Activated B cell treated with CpG ODN at 0.5 μM for 24 hours (primary cell): ENCODE measurements at places on chromosomes 6 and 20.
A peak's percentile ranks its signal among the peaks of the same experiment; 100 is the strongest.

GRCh38 chr20:47099825-47100441 is 205.3 kb downstream of the EYA2 start:
- no peaks in the 10 kb centered on the region for H3K36me3 ChIP-seq
- H3K27me3 ChIP-seq = peaks cover 10% of the 10 kb centered on the region
- no peak overlapping the region for H3K27ac ChIP-seq

DNA sequence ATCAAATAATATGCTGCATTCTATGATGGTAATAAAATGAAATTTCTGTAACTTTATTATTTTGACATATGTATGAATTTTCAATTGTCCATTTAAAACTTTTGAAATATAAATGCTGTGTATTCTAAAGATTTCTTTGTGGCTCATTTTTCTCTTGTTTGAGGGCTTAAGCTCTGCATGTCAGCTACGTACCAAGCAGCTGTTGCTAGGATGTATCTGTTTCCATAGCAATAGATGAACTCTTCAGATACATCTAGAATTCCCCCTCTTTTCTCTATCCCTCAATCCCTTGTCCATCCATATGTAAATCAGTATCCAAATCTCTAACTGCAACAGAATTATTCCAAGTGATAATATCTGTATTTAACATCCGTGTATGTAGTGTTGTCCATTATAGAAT is 76.5 kb upstream of the OPRM1 start:
- no peak overlapping the region for H3K4me3 ChIP-seq
- H3K27me3 ChIP-seq = no peaks in the 10 kb centered on the region
- no peak for DNase-seq
- no peak overlapping the region for H3K27ac ChIP-seq
- H3K4me1 ChIP-seq = no peaks in the 10 kb centered on the region

DNA sequence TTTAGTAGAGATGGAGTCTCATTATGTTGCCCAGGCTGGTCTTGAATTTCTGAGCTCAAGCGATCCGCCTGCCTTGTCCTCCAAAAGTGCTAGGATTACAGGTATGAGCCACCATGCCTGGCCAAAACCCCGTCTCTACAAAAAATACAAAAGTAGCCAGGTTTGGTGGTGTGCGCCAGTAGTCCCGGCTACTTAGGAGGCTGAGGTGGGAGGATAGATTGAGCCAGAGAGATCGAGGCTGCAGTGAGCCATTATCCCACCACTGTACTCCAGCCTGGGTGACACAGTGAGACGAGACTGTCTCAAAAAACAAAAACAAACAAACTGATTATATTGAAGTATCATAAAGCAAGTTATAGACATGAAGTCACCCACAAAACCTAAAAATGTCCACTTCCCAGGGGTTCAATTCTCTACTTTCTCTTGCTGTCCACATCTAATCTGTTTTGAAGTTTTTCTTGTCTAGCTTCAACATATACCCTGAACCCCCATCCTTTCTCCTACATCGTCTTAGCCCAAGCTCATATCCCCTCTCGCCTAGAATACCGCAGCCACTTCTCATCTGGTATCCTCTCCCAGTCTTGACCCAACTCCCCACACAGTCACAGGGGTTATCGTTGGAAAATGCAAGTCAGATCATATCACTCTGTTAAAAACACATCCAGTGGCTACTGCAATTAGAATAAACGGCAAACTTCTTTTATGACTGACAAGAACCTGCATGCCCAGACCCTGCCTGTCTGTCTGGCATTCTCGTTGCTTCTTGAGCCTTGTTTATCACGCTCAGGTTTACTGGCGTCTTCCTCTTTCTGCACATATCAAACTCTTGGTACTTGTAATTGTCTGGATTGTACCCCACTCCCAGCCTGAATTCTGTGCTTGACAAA is 20.1 kb upstream of the NCOA3 start:
- H3K27ac ChIP-seq = peak overlapping the region; percentile 43
- H3K4me1 ChIP-seq = peaks cover 54% of the 10 kb centered on the region
- DNase-seq = no peak
- no peaks in the 10 kb centered on the region for H3K27me3 ChIP-seq

DNA sequence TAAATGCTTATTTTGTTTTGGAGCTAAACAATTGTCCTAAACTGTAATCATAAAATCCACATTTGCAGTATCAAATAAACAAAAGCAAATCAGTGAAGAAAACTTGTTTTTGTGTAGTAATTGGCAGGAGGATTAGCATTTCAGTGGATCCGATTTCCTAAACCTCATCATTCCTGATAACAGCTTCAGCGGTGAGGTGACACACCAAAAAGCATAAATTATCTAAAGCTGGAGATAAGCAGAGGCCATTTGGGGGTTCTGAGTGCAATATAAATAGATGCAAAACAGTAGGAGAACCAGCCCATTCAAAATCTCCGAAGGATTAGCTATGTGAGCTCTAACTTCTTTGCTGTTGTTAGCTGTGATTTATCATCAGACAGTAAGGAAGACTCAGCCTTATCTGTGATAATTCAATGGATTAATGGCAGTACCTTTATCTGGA is 235.8 kb downstream of the EPHA7 start:
- DNase-seq = no peak
- H3K27ac ChIP-seq = no peak overlapping the region
- no peaks in the 10 kb centered on the region for H3K36me3 ChIP-seq
- no peak overlapping the region for H3K4me3 ChIP-seq

GRCh38 chr6:119161438-119161837 is 83.0 kb upstream of the FAM184A start:
- no peak for DNase-seq
- H3K27ac ChIP-seq = no peak overlapping the region
- no peaks in the 10 kb centered on the region for H3K36me3 ChIP-seq
- H3K27me3 ChIP-seq = peaks cover 9% of the 10 kb centered on the region
- no peak overlapping the region for H3K4me3 ChIP-seq

- H3K4me1 ChIP-seq = peaks cover 18% of the 10 kb centered on the region
- no peaks in the 10 kb centered on the region for H3K27me3 ChIP-seq
- peaks cover 32% of the 10 kb centered on the region for H3K36me3 ChIP-seq
- no peak overlapping the region for H3K4me3 ChIP-seq
These were observed 24.2 kb downstream of the PRDM1 start for GRCh38 chr6:106110164-106110826.

DNA sequence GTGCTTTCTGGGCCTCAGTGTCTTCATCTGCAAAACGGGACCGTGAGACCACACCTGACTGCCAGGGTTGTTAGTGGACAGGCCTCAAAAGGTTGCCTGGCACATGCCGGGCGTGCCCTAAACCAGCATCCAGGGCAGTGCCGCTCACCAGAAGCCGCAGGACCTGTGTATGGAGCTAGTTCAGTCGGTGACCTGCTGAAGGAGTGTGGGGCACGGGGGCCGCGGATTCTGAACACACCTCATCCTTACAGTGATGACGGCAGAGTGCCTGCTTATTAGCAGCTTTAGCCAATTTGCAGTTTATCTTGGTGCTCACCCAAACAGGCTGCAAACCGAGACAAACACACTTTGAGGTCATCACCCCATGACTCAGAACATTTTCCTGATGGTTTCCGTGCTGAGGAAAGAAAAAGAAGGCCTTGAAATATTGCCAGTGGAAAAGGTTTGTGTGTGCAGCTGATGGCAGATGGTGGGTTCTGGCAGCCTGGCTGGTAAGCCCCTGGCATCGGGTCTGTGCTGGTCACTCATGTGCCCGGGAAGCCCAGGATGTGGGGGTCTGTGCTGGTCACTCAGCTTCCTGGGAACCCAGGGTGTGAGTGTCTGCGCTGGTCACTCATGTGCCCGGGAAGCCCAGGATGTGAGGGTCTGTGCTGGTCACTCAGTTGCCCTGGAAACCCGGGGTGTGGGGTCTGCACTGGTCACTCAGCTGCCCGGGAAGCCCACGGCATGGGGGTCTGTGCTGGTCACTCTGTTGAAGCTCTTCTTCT is 153.8 kb downstream of the ERMARD start:
- H3K36me3 ChIP-seq = no peaks in the 10 kb centered on the region
- H3K4me3 ChIP-seq = no peak overlapping the region
- no peaks in the 10 kb centered on the region for H3K27me3 ChIP-seq
- no peaks in the 10 kb centered on the region for H3K4me1 ChIP-seq
- DNase-seq = no peak
- H3K27ac ChIP-seq = no peak overlapping the region

- H3K36me3 ChIP-seq = no peaks in the 10 kb centered on the region
- no peak overlapping the region for H3K27ac ChIP-seq
- no peak for DNase-seq
- no peaks in the 10 kb centered on the region for H3K27me3 ChIP-seq
- H3K4me1 ChIP-seq = peaks cover 20% of the 10 kb centered on the region
These were observed 85.9 kb upstream of the PRSS16 start for GRCh38 chr6:27161603-27161945.

DNA sequence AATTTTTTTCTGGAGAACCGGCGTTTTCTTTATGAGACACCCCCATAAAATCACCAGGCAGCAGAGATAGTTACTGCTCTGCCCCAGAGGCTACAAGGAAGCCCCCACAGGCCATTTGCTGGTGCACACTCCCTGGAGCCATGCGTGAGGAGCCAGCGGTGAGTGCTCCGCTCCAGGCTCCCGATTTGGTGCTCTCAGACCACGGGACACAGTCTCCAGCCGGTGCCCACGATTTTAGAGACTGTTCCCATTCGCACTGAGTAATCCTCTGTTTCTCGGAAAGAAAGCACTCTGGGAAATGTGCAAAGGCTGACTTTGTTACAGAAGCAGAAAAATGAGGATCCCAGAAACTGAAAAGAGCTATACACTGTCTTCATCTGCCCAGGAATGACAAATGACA is 104.9 kb downstream of the RNASET2 start:
- no peaks in the 10 kb centered on the region for H3K36me3 ChIP-seq
- no peak for DNase-seq
- no peak overlapping the region for H3K27ac ChIP-seq

GRCh38 chr6:119677384-119677783 is 327.8 kb upstream of the MAN1A1 start:
- no peaks in the 10 kb centered on the region for H3K4me1 ChIP-seq
- no peaks in the 10 kb centered on the region for H3K36me3 ChIP-seq
- no peak overlapping the region for H3K4me3 ChIP-seq
- no peak for DNase-seq

DNA sequence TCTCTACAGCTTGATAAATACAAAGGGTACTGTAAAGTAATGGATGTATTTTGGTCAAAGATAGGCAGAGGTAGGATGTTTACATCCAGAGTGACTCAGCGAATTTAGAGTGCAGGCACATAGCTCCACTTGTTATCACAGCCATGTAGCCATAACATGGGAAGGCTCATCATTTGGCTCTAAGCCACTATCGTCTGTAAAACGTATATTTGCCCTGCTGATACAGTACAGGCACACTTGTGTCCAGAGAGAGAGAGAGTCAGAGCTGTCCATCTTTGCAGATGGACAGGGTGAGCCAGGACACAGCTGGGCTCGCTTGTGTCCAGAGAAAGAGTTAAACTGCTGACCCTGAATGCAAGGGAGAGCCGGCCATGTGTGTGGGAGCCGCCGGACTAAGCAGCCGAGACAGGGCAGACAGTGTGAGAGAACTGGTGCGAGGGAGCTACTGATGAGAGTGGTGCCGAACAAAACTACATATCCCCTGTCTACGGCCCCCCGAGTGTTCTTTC is 619.0 kb downstream of the DOK5 start:
- no peaks in the 10 kb centered on the region for H3K27me3 ChIP-seq
- no peaks in the 10 kb centered on the region for H3K36me3 ChIP-seq

GRCh38 chr6:90497411-90497810 is 89.5 kb downstream of the MAP3K7 start:
- no peak overlapping the region for H3K4me3 ChIP-seq
- H3K27ac ChIP-seq = no peak overlapping the region
- peaks cover 19% of the 10 kb centered on the region for H3K27me3 ChIP-seq

DNA sequence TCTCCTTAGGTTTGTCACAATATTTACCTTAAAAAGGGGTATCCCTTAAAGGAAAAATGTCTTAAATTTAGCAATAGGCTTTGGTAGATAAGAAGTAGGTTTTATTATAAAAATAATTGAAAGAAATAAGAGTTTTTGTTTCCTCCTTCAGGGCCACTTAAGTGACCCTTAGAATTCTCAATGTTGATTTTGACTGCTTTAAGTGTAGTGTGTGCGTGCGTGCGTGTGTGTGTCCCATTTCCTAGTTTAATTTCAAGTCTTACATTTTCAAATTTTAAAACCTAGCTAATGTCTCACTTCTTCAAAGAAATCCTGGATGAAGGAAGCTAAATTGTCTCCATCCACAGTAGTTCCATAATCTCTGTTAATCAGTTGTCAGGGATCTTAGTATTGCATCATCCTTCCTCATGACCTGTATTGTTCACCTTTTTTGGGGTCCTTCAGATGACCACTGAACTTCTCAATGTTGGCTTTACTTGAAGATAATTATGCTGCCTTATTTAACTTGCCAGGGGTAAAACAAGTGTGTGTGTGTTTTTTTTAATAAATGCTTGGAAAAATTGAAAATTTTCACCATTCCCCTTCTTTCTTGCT is 50.7 kb upstream of the TFB1M start:
- no peak for DNase-seq
- no peak overlapping the region for H3K4me3 ChIP-seq
- no peak overlapping the region for H3K27ac ChIP-seq
- peaks cover 2% of the 10 kb centered on the region for H3K27me3 ChIP-seq
- no peaks in the 10 kb centered on the region for H3K36me3 ChIP-seq

DNA sequence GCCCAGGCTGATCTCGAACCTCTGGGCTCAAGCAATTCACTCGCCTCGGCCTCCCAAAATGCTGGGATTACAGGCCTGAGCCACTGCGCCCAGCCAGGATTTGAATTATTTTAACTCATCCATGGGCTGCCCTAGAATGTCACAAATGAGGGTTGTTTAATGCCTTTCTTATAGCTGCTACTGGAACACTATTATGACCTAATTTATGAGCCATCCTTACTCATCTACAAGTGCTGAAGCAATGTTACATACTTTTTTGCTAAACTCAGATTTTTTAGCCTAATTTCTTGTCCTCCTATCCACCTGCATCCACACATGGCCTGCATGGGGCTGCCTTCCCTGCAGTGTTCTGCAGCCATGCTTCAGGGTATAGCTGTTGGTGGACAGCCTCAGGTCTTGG is 59.9 kb downstream of the RTN4IP1 start:
- no peaks in the 10 kb centered on the region for H3K27me3 ChIP-seq
- no peak overlapping the region for H3K27ac ChIP-seq
- H3K36me3 ChIP-seq = peaks cover 60% of the 10 kb centered on the region
- H3K4me3 ChIP-seq = no peak overlapping the region
- DNase-seq = no peak
- H3K4me1 ChIP-seq = peaks cover 5% of the 10 kb centered on the region

GRCh38 chr6:147711476-147711875 is 203.0 kb downstream of the SAMD5 start:
- no peak overlapping the region for H3K4me3 ChIP-seq
- DNase-seq = no peak
- H3K27me3 ChIP-seq = no peaks in the 10 kb centered on the region
- H3K36me3 ChIP-seq = no peaks in the 10 kb centered on the region

DNA sequence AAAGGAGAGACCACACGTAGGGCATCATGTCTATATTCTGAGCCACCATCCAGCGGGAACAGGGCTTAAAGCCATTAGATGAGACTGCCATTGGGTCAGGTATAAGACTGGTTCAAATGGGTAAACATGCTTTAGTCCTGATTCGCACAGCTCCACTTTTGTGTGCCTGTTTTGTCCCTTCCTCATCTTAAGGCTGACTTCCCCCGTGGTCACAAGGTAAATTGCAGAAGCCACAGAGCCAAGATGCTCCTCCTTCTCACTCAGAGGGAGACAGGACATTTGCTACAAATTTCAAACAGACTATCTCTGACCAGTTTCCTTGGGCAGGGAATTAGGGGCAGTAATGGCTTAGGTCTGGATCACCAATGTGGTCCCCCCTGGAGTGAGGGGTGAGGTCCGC is 11.4 kb upstream of the IFNGR1 start:
- H3K27ac ChIP-seq = peak overlapping the region; percentile 79
- no peaks in the 10 kb centered on the region for H3K36me3 ChIP-seq
- DNase-seq = no peak
- no peak overlapping the region for H3K4me3 ChIP-seq

- no peaks in the 10 kb centered on the region for H3K4me1 ChIP-seq
- no peak overlapping the region for H3K4me3 ChIP-seq
- DNase-seq = no peak
- H3K36me3 ChIP-seq = no peaks in the 10 kb centered on the region
- H3K27me3 ChIP-seq = no peaks in the 10 kb centered on the region
These were observed 1137.7 kb downstream of the EPHA7 start for GRCh38 chr6:92281571-92282076.
